CD8-positive, alpha-beta memory T cell (primary cell): ENCODE measurements at places on chromosomes 6 and 20. TPM values are rescaled to one million over a fixed set of nuclear protein-coding genes. Genes with fewer than 3 reads are reported as not detected.

DNA sequence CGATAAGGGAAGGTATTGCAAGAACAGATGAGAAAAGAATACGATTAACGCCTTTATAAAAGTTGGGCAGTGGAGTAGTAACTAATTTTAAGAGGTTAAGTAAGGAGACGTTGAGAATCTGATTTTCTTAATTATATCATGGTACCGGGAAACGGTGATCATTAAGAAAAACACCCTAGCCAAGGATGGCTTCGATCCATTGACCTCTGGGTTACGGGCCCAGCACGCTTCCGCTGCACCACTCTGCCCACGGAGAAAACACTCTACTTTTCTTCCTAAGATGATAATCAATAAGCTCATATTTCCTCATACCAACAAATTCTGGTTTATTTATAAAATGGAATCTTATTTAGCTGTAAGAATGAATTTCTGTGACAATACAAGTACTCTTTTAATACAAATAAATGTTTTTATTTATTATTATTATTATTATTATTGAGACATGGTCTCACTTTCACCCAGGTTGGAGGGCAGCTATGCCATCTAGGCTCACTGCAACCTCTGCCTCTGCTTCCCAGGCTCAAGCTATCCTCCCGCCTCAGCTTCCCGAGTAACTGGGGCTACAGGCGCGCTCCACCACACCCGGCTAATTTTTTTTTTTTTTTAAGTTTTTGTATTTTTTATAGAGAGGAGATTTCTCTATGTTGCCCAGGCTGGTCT, 8.3 kb downstream of the POM121L2 start:
- peaks cover 25% of the 10 kb centered on the region for H3K27me3 ChIP-seq
- no peaks in the 10 kb centered on the region for H3K36me3 ChIP-seq
- H3K27ac ChIP-seq: no peak overlapping the region
- no peak overlapping the region for H3K4me3 ChIP-seq
- DNase-seq: no peak

DNA sequence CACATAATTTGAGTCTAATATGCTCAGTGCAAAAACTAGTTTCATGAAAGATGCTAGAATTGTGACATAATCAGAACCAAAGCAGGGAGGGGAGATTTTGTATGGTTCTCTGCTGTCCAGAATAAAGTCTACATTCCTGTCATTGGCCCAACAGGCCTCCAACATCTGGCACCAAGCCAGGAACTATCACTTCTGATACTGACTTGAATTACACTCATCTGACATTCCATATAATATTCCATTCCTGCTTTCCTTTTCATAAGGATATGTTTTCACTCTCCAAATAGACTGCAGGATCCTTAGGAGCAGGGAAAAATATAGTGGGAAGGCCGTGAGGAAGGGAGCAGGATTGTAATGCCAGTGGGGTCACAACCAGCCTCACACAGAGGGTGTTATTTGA, 84.6 kb upstream of the BTN3A2 start:
- no peak overlapping the region for H3K4me3 ChIP-seq
- no peaks in the 10 kb centered on the region for H3K27me3 ChIP-seq
- H3K4me1 ChIP-seq: peaks cover 15% of the 10 kb centered on the region
- H3K27ac ChIP-seq: no peak overlapping the region
- no peaks in the 10 kb centered on the region for H3K36me3 ChIP-seq

ADNP gene
- total RNA-seq: 78.1 TPM

VEGFA gene
- 17.5 TPM for total RNA-seq
